ENCODE measurements at places on chromosomes 7 and 10. TPM values are rescaled to one million over a fixed set of nuclear protein-coding genes. Genes with fewer than 3 reads are reported as not detected.
A peak's percentile ranks its signal among the peaks of the same experiment; 100 is the strongest.

The MRPL32 gene
- total RNA-seq, result 68.0 TPM

The AGR2 gene
- total RNA-seq, result not detected

The GCK gene
- total RNA-seq, result not detected

The PPP2R2D gene
- 30.6 TPM for total RNA-seq

The PCDH15 gene
- 0.77 TPM for total RNA-seq

The PDAP1 gene
- 72.8 TPM for total RNA-seq

The PPP1R9A gene
- total RNA-seq, result 21.8 TPM

The GIMAP5 gene
- not detected for total RNA-seq

The SPDYE16 gene
- total RNA-seq, result not detected

The KIF11 gene
- 70.5 TPM for total RNA-seq

The MYPN gene
- total RNA-seq, result 0.13 TPM

The RAMP3 gene
- not detected for total RNA-seq

The TFR2 gene
- not detected for total RNA-seq

The GAD2 gene
- total RNA-seq, result not detected

The GIMAP4 gene
- total RNA-seq, result not detected

- DNase-seq, result no peak
These were observed 1.3 kb upstream of the PLAU start for GRCh38 chr10:73909540-73910115.

DNA sequence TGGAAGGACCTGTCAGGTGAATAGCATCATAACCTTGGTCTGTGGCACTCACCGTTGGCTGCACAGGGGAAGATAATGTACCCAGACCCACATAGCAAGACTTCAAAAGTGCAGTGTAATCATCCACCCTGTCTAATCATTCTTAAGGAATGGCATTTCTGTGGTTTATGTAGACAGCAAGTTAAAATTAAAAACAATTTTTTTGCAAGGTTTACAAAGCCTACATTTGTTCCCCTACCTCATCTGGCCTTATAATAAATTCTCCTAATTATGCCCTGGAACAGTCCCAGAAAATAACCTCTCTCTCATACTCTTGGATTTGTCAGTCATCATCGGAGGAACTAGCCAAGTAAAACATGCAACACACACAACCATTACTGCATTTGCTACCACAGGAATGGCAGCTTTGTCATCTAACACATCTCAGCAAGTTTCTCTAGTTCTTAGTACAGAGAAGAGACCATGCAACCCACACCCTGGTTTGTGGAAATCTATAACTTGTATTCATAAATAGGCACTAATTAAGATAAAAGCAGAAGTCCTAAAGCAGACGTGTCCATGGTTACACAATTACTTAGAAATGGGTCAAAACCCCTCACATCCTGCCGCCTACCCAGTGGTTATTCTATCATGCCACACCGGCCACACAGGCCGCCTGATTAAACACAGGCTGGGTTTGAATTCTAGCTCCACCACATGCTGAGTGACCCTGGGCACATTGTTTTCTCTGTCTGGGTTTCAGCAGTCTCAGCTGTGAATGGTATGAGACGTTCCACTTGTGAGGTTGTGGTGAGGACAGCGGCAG is 19.1 kb downstream of the ABLIM1 start:
- DNase-seq, result peak; percentile 74

- no peak for DNase-seq
These were observed 1083.3 kb downstream of the CNTNAP2 start for GRCh38 chr7:147199868-147200267.

DNA sequence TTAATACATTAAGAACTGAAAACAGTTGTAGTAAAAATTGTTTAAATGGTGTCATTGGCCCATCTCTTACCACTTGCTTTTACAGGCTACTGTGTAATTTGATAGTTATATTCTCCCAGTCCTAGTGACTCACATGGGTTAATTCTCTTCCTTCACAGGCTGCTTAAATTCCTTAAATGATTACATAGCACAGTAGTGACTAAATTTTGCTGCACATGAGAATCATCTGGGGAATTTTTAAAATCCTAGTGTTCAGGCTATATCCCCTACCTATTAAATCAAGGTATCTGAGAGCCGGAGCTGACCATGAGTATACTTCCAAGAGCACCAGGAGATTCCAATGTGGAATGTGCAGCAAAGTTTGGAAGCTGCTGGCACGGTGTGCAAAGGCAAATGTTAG is 45.3 kb upstream of the ZNF800 start:
- DNase-seq, result peak; percentile 40

DNA sequence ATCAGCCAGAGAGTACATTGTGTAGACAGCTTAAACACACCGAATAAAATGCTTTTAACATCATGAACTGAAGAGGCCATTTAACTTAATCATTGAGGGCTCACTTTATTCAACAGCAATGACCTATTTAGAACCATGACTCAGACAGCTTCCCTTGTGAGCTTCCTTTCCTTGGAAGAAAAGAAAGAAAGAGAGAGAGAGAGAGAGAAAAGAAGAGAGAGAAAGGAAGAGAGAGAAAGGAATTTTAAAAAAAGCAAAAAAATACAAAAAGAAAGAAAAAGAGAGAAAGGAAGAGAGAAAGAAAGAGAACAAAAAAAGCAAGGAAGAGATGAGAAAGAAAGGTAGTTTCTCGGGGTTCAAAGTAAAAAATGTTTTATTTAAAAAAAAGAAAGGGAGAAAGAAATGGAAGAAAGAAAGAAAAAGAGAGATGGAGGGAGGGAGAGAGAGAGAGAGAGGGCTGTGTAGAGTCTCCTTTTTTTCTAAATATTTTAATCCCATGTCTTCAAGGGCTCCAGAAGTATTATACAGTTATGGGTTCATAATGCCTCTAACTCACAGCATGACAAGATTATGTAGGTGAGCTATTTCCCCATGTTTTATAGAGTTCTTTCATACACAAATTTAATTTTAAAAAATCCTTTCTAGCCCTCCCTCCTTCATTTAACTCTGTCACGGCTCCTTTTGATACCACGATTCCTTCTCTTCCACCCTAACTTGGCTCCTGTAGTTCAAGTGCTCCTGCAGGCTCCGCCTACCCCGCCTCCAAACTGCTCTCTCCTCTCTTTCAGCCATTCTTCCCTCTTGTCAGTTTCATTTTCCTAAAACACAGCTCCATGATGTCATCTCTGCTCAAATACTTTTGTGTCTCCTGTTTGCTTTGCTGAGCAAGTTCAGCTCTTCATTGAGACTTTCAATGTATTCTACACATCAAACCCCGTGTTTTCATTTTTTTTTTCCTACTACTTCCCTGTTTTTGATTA is 85.5 kb downstream of the PRTFDC1 start:
- DNase-seq, result no peak

DNA sequence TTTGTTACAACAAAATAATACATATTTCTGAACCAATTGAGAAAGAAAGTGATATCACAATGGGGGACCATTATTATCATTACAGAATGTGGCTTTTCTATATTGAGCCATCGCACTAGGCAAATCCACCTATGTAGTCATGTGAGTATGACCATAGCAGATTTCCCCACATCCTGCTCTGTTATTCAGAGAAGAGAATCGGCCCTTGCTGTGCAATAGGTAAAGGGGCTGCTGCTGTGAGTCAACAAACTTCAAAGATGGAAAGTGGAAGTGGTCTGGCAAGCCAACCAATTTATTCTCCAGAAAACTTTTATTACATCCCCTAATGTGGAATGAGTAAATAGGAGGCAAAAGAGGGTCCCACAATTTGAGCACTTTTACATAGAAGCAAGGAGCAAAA is 573.4 kb downstream of the ETV1 start:
- DNase-seq, result no peak

GRCh38 chr10:112950714-112951358 is 789 bp downstream of the TCF7L2 start:
- DNase-seq, result peak; percentile 57

- DNase-seq, result no peak
These were observed 173.6 kb downstream of the RPS24 start for GRCh38 chr10:78207216-78207615.

DNA sequence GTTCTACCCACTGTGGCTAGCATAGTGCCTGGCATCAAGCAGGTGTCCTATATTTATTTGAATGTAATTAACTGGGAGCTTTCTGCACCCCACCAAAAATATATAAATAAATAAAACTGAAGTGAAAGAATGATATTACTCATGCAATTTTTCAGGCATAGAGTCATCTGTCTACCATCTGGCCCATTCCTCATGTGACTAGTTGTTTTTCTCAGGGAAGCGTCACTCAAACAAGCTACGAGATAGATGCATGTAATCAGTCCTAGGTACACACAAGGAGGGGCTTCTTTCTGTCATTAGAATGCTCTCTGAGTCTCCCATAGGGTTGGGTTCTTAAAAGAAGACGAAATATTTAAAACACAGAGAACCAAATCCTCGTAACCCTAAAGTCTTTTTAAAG is 255.5 kb upstream of the KMT2E start:
- DNase-seq, result no peak

GRCh38 chr7:27735165-27735564 is 4.8 kb upstream of the TAX1BP1 start:
- DNase-seq, result no peak

- peak; percentile 82 for DNase-seq
These were observed 1377.8 kb upstream of the LRRTM3 start for GRCh38 chr10:65548001-65548400.

DNA sequence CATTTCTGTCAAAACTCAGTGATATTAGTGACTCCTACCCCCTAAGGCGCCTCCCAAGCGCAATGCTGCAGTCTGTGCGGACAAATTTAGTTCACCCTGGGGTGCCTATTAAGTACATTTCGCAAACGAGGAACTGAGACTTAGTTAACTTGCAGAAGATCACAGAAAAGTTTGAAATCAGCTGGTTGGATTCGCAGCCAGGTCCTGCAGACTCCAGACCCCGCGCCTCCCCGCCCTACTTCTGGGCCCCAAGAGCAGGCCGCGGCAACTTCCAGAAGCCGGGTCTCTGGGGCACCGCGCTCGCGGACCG is 588 bp downstream of the CYREN start:
- DNase-seq, result no peak

DNA sequence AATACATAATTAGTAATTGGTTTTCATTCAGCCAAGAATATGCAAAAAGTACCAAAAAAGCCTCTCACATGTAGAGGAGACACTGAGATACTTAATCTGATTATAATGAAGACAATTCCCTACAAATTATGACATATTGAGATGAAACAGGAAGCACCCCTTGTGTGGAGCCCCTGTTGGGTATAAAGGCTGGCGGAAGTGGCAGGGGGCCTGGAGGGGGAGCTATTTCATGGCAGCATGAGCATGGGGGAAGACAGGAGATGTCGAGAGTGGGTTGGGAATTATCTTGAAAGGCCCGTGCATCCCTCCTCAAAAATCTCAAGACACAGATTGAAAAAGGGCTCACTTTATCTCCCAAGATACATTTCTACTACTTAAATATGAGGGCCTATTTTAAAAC is 96.9 kb downstream of the PIP4K2A start:
- no peak for DNase-seq

GRCh38 chr7:117478836-117479224 is 995 bp upstream of the CFTR start:
- DNase-seq, result no peak

GRCh38 chr7:137120690-137121089 is 222.8 kb downstream of the PTN start:
- DNase-seq, result no peak

- no peak for DNase-seq
These were observed 287.7 kb downstream of the IPMK start for GRCh38 chr10:57979956-57980355.

GRCh38 chr7:14902589-14903067 is at the start of gene DGKB:
Gene DGKB, minus strand, starts transcription at chr7:14902751.
- DNase-seq, result no peak

- DNase-seq, result no peak
These were observed 24.0 kb upstream of the PCGF5 start for GRCh38 chr10:91196268-91197048.

GRCh38 chr7:42244828-42245227 is 7.8 kb upstream of the GLI3 start:
- DNase-seq, result no peak

GRCh38 chr10:74900297-74900696 is 73.9 kb downstream of the KAT6B start:
- DNase-seq, result no peak

GRCh38 chr7:73429622-73430505 is 3.7 kb upstream of the FZD9 start:
- DNase-seq, result no peak

DNA sequence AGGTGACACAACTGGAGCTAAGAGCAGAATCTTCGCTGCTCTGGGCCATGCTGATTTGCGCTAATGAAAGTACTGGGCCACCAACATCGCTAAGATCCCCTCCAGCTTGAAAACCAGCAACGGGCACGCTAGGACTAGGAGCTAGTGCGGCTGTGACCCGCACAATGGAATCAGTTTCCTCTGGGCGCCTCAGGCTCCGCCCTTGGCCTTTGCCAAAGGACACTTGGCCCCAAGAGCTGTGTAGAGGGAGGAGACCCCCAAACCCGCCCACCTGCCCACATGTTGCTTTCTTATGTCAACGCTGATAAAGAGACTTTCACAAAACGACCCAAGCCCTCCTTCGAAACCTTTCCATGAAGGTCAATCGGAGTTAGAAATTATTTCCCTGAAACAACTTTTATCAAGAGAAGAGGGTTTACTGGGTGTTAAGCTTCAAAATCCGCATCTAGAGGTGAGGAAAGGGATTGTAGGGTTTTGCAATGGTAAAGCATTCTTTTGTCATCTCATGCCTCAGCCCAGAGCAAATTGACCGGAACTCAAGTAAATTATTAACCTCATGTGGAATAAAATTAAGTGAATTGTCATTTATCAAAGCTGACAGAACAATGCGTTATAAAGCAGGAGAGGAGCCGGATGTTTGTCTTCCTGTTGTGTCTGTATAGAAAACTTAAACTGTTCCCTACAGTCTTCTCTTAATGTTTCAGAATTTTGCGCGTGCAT is 9.4 kb downstream of the ABCB5 start:
- no peak for DNase-seq

GRCh38 chr7:152162287-152162686 is 136.8 kb downstream of the GALNT11 start:
- no peak for DNase-seq

DNA sequence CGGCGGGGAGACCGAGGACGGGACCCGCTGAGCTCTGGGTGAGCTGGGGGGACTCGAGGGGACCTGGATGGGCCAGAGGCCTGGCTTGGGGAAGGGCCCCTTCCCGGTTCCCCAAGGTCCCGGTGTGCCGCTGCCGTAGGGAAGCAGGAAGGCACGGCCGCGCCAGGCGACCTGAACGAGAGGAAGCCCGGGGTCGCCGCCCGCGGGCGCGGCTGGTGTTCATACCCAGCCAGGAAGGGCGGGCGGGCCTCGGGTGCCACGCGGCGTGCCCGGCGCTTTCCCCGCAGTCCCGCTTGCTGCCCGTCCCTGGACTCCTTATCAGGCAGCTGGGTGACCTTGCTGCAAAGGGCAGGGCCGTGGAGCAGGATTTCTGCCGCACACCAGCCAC is 38.0 kb downstream of the ZNF777 start:
- DNase-seq, result no peak

GRCh38 chr10:33272635-33273034 is 61.8 kb downstream of the NRP1 start:
- DNase-seq, result no peak

GRCh38 chr7:38438970-38439369 is 165.5 kb upstream of the TARP start:
- no peak for DNase-seq

DNA sequence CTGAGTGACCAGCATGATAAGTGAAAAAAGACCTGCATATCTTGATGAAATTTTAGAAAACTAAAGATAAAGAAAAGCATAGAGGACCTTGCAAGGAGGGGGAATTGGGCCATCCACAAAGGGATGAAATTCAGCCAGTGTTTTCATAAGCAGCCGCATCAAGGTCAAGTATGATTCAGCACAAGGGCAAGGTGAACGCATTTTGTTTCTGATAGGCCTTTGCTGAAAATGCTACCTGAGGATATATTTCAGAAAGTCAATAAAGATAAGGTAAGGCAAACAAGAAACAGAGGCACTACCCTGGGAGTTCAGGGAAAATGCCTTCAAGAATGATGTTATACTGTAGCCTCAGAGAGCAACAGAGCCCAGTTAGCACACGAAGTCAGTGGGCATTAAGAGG is 55.0 kb upstream of the SHH start:
- DNase-seq, result no peak
